ENCODE measurements at places on chromosomes 2 and 18.
A peak's percentile ranks its signal among the peaks of the same experiment; 100 is the strongest.

GRCh38 chr18:58556331-58557007 lies 72.4 kb downstream of the ALPK2 start:
- no peak for DNase-seq

DNA sequence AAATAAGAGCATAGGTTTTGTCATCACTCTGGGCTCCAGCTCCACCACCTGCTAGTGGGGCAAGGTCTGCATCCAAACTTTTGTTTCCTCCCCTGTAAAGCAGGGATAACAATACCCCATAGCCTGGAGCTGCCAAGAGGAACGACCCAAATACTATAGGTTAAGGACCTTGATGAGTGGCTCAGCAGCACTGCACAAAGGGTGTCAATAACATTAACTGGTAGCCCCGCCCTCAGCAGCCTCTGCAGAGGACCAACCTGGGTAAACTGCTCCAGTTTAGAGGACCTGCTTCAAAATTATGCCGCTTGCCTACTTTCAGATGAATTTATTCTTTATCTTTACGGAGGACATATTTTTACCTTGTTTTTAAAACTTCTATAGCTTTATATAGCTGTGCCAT lies 65.8 kb upstream of the RIOK3 start:
- no peak for DNase-seq

DNA sequence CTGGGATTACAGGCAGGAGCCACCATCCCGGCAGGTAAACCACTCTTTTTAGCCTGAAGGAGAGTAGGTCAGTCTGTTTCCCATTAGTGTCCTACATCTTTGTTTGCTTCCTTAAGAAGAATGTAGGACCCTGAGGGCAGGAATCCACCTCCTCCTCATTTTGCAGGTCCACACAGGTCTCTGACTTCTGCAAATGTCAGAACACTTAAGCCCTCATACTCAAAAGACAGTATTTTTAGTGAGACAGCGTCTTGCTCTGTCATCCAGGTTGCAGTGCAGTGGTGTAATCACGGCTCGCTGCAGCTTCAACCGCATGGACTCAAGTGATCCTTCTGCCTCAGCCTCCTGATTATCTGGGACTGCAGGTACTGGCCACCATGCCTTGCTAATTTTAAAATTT lies 9.3 kb downstream of the PSTPIP2 start:
- no peak for DNase-seq

- no peak for DNase-seq
These were observed 38.4 kb downstream of the EIF4E2 start for GRCh38 chr2:232588680-232589585.

DNA sequence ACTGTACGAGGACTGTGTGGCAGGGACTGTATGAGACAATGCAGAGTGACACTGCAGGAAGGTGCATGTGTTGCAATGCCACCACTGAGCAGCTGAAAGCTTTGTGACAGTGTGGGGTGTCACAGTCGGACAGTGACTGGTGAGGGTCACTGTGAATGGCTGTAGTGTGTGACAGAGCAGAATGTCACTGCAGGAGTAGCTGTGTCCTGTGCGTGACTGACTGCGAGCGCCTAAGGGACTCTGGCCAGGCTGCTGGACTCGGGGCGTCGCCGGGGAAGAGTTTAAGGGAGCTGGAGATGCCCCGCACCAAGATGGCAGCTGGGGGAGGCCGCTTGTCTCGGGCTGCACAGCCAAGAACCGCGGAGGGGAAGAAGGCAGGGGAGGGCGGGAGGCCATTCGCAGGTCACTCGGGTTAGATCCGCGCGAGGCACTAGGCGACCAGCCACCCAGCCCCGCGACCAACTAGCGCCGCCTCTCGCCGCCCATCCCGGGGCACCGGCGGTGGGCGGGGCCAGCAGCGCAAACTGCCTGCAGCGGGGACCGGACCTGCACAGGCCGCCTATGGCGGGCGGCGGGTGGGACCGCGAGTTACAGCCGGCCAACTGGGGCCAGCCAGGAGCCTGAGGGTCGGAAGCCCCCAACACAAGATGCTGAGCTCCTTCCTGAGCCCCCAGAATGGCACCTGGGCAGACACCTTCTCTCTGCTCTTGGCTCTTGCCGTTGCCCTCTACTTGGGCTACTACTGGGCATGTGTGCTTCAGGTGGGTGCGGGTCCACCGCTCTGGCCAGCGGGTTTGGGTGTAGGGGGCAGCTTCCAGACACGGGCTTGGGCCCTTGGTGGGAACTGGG lies at the start of gene ABHD1:
Gene ABHD1 (plus strand): TSS at position 514 of the 849 bp plus-strand sequence. CDS start 134 bp downstream, at position 648.
- peak; percentile 35 for DNase-seq

DNA sequence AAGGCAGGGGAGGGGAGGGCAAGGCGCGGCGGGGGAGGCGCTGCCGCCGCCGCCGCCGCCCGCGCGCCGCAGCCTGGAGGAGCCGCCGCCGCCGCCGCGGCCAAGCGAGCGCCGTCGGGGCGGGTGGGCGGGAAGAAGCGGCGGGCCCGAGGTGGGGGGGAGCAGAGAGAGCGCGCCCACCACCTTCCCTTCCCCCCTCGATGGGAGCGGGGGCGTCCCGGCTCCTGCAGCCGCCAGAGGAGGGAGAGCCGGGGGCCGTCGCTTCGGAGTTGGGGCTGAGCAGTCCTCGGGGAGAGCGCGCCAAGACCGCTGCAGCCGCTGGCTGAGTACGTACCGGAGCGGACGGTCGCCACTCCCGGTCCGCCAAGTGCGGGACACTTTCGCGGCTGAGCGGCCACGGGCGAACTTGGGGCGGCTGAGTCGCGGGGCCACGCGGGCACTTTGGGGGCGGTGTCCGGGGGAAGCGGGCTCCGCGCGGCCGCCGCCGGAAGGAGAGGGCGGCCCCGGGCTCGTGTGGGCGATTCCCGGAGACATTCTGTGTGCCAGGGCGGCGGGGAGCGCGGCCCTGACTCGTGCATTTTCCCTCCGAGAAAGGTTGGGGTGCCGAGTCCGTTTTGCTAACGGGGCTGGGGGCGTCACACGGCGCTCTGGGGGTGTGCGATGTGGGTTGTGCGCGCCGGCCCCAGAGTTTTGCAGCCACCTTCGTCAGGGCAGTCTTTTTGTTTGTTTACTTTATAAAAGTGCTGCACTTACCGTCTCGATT lies at the start of gene NAB1:
Gene NAB1 (plus strand): TSS at position 49 of the 763 bp plus-strand sequence. CDS start 10,094 bp downstream, outside the sequence.
- DNase-seq: peak; percentile 49

DNA sequence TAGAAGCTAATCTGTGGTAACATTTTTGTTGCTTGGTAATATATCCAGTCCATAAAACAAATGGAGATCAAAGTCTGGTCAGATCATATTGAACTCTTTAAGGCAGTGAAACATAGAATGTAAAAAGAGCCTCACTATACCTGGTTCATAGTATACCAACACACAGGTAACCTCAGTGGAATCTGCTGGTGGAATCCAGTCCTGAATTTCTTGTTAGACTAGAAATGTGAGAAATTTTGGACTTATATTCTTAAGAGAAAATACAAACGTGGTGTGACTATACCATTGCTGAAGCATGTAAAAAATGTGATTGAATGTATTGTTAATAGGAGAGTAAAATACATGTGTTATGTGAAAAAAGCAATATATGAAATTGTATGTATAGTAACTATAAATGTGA lies 46.1 kb upstream of the GRHL1 start:
- no peak for DNase-seq

DNA sequence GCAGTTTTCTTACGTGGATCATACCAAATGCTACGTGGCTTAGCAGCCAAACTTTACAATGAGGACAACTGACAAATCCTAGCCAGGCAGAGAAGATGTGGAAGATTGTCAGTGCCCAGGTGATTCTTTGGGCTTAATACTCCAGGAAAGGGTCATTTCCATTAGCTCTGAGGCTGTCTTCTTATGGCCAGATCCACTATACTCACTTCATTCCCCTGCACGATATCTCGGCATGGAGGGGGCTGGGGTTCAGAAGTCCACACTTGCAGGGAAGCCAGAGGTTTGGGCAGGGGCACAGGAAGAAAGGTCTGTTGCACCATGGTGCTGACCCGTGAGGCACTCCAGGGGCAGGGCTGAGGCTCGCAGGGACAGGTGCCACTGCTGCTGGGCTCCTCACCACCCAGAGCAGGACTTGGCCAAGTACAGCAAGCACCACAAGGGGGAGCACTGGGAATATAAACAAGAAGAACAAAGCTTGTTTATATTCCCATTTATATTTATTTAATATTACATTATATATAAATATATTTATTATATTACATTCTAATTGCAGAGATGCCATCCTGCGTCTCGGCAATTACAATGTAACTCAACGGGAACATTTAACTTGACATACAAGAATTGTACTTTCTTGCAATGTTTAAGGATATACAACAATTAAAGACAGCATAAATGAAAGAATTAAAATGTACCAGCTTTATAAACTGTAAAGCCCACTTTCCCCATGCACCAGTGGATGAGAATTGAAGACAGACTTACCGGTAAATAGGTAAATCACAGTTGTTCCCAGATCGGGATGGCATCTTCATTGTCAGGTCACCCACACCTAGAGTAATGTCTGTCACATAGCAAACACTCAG lies 27.2 kb downstream of the CLUL1 start:
- DNase-seq: peak; percentile 43

- no peak for DNase-seq
These were observed 9.1 kb upstream of the SERPINB5 start for GRCh38 chr18:63467699-63468098.

GRCh38 chr2:85887566-85888019 lies 1.2 kb downstream of the ST3GAL5 start:
- peak; percentile 25 for DNase-seq

DNA sequence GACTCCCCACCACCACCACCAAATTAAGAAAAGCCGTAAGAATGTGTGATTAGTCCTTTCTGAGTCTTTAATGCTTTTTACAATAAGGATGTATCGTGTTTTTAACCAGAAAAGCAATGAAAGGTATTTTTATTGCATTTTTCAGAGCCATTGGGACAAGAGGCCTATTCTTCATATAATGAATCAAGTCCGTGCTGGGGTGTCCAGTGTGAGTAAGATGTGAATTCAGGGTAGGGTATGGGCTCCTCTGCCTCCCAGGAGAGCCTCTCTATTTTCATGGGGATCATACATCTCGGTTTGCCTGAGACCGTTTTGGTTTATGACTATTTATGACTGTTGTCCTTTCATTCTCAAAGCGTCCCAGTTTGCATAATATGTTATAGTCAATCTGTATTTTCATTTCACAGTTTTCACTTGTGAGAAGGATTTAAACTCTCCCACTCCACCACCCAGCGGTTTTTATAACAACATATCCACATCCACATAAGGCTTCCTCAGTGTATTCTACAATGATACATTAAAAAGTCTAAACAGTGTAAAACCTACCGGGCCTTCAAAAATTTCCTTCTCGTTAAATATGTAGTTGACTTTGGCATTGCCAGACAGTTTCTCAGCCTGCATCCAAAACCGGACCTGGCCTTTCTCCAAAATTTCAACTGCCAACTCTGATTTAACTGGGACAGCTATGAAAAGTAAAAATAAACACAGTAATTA lies 80.8 kb upstream of the LPIN2 start:
- DNase-seq: no peak

GRCh38 chr18:26474542-26474941 lies 73.8 kb downstream of the KCTD1 start:
- no peak for DNase-seq

DNA sequence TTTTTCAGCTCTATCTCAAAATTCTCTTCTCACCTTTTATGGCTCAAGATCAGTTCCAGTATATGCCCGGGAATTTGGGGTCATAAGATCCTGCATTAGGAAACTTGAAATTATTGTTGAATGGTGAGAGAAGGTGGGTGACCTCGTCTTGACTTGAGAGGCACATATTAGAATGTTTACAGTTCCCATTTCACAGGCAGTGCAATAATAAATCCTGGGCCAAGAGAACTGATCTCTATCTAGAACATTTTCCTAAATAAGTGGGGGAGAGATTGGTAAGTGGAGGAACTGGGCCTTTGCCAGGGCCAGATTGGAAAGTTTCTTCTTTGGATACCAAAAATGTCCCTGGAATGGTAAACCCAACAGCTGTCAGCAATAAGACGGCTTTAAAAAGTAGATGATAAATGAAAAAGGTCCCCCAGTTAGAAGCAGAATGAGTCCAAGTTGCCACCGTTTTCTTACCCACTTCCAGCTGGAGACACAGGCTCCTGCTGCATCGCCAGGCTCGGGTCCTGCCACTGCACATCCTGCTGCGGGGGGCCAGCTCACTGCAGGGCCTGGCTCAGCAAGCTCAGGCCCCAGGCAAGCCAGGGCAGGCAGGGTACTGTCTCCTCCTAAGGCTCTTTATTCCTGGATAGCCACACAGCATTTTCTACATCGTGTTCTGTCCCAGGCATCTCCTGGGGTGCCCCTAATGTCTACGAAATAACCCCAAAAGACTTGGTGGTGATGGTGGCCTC lies 126.4 kb upstream of the EPAS1 start:
- DNase-seq: no peak

DNA sequence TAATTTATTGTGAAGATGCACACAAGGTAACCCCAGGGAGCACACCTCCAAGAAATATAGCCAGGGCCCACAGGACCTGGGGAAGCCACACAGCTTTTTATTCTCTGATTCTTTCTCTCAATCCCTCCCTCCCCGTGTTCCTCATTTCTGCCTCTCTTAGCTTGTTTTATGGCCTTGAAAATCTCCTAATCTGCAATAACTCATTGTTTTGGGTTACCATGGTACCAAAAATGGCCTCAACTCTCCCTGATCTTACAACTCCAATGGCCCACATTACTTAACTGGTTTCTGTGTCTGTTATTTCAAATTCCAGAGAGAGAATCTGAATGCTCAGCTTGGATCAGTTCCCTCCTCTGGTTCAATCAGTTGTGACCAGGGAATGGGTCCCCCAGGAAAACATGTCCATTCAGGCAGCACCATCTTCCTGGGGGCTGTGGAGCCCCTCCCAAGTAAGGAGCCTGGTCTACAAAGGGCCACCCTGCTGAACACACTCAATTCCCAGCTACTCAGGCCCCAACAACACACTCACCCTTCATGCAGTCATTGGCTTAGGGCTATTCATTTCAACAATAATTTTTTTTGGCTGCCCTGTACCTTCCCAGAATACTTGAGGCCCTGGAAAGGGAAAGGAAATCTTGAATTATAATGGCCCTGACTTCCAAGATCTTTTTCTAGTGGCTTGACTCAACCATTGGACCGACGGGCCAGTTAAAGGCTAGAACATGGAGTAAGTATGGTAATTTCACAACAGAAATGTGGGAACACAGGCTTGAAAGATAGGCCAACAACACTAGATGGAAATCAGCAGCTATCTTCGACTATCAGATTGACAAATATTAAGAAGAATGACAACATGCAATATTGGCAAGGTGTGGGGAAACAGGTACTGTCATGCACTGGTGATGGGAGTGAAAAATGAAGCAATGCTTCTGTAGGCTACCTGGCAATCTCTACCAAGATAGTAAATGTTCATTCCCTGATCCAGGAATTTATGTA lies 41.6 kb upstream of the ST3GAL5 start:
- DNase-seq: no peak

GRCh38 chr2:99989905-99990304 lies 152.5 kb downstream of the AFF3 start:
- no peak for DNase-seq

GRCh38 chr2:51581636-51582267 lies 549.8 kb upstream of the NRXN1 start:
- no peak for DNase-seq

DNA sequence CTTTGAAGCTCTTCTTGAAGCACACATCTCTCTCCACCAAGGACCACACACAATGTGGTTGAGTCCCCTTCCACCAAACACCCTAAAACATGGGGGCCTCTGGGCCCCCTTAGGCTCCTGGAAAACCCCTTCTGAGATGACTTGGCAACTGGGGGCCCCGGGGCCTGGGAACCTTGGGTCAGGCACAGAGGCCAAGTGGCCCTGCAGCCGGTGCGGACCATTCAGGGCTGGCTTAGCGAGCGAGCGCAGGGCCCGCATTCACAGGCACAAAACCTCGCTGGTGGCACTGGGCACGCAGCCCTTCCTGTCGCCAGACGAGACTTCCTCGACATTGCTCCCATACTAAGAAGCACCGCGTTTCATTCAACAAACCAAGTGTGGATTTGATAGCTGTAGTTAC lies 111.2 kb upstream of the ID2 start:
- no peak for DNase-seq

GRCh38 chr18:32910694-32911296 lies 138.0 kb upstream of the KLHL14 start:
- no peak for DNase-seq
